Suppressor macrophage treated with lipopolysaccharide for 4 hours (primary cell): ENCODE measurements at places on chromosomes 13 and 19.

DNA sequence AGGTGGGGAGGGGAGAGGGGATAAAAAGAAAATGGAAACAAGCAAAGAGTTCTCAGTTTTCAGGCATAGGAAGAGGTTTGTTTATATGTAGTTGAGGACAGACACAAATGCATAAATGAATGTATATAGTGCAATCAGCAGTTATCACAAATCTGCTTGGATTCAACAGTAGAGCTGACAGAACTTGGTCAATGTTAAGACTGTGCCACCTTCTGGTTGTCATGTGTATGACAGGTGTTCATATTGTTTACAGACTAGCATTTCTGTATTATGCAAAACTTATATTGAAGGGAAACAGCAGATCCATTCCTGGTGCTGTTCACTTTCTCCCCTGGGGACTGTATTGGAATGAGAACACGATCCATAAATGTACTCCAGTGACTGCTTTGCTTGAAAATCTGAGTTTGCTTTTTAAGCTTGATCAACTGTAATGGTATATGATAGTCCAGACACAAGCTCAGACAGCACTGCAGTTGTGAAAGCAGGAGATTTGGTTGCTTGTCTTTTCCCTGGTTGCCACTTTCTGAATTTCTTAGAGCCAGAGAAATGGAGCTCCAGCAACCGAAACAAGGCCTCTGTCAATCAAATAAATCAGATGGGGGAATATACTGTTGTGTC, 319.5 kb upstream of the OBI1 start:
- DNase-seq, result peak; percentile 69

DNA sequence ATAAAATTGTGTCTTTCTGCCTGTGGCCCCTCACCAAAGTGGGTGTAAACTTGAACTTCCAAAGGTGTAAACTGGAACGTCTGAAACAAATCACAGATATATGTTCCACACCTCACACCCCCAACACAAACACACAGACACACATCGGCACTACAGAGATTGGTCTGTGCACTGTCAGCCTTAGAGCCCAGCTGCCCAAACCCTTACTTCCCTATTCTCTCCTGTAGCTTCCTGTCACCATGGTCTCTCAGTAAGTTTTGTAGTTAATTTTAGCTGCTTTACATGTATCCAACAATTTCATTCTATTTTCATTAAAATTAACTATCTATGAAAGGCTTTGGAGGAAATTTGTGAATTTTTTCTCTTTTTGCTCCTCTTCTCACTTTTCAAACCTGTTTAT, 5.4 kb downstream of the TM9SF2 start:
- DNase-seq, result peak; percentile 59

- no peak for DNase-seq
Observed at GRCh38 chr19:29837448-29837981, 25.7 kb downstream of the CCNE1 start.

- no peak for DNase-seq
Observed at GRCh38 chr13:24159357-24159756, 1.2 kb upstream of the SPATA13 start.

- DNase-seq, result peak; percentile 58
Observed at GRCh38 chr19:14582894-14583340, at the start of gene CLEC17A. TSS of gene CLEC17A (plus strand) at chr19:14583084. CDS start at chr19:14583161, 77 bp downstream.

GRCh38 chr13:110382229-110382628, 75.1 kb downstream of the COL4A2 start:
- DNase-seq, result no peak

GRCh38 chr19:7527516-7528191, 5.2 kb downstream of the MCOLN1 start:
- no peak for DNase-seq

GRCh38 chr13:76860706-76861105, 25.5 kb downstream of the KCTD12 start:
- DNase-seq, result no peak

- DNase-seq, result peak; percentile 36
Observed at GRCh38 chr19:55461974-55462626, 658 bp upstream of the ISOC2 start.

- DNase-seq, result no peak
Observed at GRCh38 chr19:28605501-28606268, 607.3 kb downstream of the UQCRFS1 start.

DNA sequence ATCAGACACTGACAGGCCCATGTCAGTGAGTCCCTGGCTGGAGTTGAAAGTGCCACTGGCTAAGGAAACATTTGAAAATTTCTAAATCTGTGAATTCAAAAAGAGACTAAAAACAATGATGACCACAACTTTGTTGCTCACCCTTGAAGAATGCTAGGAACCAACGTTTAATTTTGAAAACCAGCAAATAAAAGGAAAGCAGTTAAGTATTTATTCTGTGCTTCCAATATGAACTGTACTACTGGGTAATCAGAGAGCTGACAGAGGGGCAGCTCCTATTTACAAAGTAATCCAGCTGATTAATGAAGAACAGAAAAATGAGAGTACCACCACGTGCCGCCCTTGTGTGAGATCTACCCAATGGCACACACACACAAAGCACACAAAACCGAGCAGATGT, 44.7 kb upstream of the LATS2 start:
- no peak for DNase-seq

- peak; percentile 83 for DNase-seq
Observed at GRCh38 chr19:16899566-16900075, 10.8 kb downstream of the F2RL3 start.

GRCh38 chr13:44191504-44192171, 182.0 kb upstream of the SERP2 start:
- peak; percentile 54 for DNase-seq

DNA sequence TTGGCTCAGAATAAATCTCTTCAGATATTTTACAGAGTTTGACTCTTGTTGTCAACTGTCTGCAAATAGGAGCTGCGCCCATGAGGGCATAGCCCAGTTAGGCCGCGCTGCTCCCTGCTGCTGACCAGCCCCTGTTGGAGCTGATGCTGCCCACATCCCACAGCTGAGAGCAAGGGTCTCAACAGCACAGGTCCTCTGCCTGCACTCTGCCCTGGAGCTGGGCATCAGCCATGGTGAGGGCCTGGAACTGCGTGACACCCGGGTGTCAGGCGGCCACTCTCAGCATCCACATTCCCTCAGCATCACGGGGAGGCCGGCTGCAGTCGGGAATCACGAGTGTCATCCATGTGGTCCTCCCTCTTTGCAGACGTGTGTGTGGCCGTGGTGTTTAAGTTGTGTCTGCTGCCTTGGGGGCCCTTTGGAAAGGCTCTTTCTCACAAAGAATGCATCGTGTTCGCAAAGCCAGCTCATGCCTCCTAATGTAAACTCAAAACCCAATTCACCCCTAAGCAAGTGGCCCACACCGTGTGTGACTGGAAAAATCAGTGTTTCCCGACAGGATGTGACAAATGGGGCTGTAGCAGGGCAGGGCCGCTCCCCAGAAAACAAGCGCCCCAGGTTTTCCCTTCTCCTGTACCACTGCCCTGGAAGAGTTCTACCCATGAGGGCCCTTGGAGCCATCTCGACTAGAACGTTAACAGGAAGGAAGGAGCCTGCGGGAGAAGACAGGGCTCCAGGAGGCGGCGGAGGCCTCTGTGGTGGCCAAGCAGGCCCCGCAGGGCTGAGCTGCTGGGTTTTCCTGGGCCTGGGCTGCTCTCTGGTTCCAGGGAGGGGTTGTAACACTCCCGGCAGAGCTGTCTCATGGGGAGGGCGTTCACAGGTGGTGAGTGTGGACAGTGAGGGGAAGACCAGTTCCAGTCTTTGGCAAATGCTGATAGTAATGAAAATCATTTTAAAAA, 20.3 kb downstream of the ATP11A start:
- DNase-seq, result no peak

- DNase-seq, result no peak
Observed at GRCh38 chr19:16638666-16639065, 10.7 kb upstream of the MED26 start.
